ENCODE measurements at places on chromosomes 2 and 18.

- DNase-seq: no peak
Measured at GRCh38 chr2:11071211-11071610, 84.1 kb upstream of the SLC66A3 start.

- DNase-seq: no peak
Measured at GRCh38 chr2:238924032-238924431, 76.1 kb downstream of the TWIST2 start.

GRCh38 chr18:49360582-49360981, 99.9 kb downstream of the DYM start:
- peak; percentile 27 for DNase-seq

DNA sequence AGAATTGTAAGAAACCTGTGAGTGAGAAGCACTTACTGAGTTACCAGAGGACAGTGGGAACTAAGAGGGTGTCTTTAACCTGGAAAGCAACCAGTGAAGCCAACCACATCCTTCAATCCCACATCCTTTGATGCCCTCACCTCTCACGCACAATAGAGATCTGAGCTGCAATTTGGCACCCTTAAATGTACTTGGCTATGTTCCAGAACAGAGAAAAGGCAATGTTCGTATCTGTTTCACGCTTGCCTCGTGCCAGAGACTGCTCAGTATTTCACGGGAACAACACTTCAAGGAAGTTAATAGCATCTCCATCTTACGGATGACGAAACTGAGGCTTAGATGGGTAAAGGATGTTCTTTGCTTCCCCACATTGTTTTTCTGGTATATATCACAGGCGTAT, 167.4 kb downstream of the DPP10 start:
- no peak for DNase-seq

DNA sequence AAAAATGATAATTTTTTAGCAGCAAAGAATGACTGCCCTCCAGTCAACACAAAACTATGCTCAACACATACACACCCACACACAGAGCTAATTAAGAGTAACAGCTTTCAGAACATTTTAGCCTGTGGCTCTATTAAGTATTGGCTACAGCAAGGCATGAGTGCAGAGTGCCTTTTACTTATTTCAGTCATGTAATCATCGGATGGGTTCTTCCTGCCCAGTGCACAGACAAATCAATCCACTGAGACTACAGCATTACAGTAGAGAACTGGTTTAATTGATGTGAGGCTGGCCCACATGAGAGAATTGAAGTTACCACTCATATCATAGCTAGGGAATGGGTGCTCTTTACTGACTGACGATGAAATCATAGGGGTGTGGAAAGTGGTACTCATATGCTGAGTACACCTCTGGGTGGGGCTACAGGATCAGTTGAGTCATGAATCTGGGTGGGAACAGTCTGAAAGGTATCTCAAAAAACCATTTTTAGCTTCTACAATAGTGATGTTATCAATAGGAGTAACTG, 241.0 kb downstream of the FSIP2 start:
- no peak for DNase-seq

- DNase-seq: no peak
Measured at GRCh38 chr2:71880287-71880686, 267.4 kb downstream of the CYP26B1 start.

- no peak for DNase-seq
Measured at GRCh38 chr2:218721934-218722333, 11.3 kb downstream of the TTLL4 start.

GRCh38 chr2:215324811-215325210, 13.0 kb downstream of the ATIC start:
- no peak for DNase-seq

DNA sequence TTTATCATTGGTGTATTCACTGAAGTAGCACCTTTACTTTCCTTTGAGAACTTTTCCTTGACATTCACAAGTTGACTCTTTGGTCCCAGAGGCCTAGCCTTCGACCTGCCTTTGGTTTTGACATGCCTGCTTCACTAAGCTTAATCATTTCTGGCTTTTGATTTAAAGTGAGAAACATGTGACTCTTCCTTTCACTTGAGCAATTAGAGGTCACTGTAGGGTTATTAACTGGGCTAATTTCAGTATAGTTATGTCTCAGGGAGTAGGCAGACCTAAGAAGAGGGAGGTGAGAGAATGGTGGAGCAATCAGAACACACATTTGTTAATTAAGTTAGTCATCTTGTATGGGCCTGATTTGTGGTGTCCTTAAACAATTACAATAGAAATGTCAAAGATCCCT, 1040.7 kb upstream of the SLC39A10 start:
- DNase-seq: no peak

GRCh38 chr2:36456227-36457175, 100.9 kb downstream of the CRIM1 start:
- no peak for DNase-seq

DNA sequence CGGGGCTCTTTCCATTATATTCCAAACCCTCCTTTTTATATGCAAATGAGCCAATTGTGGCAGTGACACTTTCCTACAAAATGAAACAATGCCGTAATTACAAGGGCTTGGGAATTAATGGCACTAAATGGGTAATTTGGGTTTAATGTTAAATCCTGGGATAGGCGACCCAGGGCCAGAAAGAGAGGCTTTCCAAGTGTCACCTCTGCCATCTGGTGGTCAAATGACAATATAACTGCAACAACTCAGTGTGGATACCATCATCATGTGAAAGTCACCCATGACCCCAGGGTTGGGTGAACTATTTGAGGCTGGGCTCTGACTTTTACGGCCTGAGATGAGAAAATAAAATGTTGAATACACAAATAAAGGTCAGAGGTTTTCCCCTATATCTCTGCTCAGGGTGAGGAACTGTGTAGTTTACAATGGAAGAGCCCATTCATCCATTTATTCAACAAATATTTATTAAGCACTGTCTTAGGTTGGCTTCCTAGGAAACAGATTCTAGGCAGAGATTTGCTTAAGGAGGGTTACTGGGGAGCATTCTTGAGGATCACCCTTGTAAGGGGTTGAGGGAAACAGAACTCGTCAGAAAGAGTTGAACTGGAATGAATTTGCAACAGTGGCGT, 13.6 kb upstream of the THADA start:
- peak; percentile 59 for DNase-seq

DNA sequence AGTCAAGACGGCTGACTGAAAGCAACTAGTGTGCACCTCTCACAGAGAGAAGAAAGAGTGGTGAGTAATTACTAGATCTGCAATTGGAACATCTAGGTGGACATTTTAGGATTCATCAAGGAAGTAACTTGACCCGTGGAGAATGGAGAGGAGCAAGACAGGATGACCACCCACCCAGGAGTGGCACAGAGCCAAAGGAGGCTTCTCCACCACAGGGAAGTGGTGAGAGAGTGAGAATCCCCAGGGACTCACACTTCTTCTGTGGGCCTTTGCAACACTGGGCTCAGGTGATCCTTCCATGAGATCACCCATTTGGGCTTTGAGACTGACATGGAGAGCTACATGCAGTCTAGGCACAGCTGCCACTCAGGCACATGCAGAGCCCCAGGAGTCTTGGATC, 132.8 kb upstream of the GALNT5 start:
- no peak for DNase-seq

GRCh38 chr2:42252464-42252863, 83.3 kb downstream of the EML4 start:
- DNase-seq: no peak

DNA sequence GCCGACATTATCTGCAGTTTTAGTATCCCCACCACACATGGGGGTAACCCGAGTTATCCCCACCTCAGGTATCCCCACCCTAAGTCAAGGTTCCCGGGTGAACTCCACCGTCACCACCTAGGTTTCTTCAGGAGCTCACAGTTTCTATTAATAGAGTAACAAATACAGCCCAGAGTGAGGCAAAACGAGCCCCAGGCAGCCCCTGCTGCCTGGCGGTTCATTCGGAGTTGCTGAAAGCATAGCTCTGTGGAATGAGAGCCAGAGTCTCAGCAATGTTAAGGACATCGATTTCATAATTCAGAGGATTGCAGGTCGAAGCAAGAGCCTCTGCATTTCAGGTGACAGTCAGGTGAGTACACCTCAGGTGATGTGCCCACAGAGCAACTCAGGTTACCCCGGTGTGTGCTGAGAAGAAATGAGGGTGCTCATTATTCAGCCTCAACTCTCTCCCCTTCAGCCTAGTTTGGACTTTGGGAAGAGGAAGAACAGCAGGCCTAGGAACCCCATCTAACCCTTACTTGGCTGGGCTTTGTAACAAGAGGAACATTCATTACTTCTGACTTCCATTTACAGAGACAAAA, 10.7 kb downstream of the SATB2 start:
- DNase-seq: no peak

- no peak for DNase-seq
Measured at GRCh38 chr2:3741396-3741795, 38.0 kb downstream of the DCDC2C start.

DNA sequence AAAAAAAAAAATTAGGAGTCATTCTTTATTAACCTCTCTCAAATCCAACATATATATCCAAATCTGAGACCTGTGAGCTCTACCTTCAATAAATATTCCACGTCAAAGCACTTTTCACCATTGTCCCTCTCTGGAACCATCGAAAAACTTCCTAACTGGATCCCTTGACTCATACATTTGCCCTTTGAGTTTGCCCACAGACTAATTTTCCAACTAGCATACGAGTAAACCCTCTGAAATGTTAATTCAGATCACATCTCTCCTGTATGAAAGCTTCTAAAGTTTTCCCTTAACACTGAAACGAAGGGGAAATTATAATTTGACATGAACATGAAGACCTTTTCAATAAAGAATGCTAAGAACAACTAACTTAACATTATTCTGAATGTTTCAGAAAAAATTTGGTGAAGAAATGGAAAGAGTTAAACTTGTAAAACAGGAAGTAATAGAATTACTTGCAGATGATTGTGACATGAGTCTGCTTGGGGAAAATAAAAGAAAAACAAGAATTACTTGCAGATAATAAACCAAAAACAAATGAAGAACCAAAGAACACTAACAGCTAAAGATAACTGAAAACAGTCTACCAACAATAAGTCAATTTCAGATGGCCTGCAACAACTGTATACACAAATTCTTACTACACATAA, 110.6 kb downstream of the C2orf74 start:
- no peak for DNase-seq

DNA sequence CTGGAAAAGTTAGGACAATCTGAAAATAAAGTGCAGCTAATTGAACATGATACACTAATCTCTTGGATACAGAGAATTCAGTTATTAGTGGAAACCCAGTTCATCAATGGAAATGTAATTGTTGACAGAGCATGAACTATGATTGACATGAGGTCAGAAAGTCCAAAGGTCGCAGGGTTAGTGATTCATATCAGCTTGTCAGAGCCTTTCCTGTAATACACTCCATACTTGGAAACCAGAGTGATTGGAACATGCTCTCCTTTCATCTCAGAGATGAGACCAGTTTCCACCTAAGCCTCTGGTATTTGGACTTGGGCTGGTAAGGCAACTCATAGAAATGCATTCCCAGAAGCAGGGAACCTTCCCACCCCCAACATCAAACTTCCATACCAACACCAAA, 8.5 kb upstream of the NCKAP5 start:
- no peak for DNase-seq

- no peak for DNase-seq
Measured at GRCh38 chr2:178328037-178328436, 122.9 kb downstream of the PRKRA start.

- DNase-seq: no peak
Measured at GRCh38 chr18:76491776-76492668, 3.0 kb downstream of the ZNF516 start.

DNA sequence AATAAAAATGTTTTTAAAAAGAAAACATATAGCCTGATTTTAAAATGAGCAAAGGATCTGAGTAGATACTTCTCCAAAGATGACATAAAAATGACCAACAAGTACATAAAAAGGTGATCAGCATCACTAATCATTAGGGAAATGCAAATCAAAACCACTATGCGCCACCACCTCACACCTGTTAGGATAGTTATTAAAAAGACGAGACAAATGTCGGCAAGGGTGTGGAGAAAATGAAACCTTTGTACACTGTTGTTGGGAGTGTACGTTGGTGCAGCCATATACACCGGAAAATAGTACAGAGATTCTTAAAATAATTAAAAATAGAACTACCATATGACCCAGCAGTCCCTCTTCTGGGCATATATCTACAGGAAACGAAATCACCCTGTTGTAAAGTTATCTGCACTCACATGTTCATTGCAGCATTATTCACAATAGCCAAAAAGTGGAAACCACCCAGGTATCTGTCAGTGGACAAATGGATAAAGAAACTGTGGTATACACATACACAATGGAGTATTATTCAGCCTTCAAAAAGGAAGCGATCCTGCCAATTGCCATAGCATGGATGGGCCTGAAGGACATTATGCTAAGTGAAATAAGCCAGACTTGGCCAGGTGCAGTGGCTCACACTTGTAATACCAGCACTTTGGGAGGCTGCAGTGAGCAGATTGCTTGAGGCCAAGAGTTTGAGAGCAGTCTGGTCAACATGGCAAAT, 91.6 kb downstream of the PRKRA start:
- no peak for DNase-seq
